ENCODE measurements at places on chromosomes 2 and 18.
A peak's percentile ranks its signal among the peaks of the same experiment; 100 is the strongest.

DNA sequence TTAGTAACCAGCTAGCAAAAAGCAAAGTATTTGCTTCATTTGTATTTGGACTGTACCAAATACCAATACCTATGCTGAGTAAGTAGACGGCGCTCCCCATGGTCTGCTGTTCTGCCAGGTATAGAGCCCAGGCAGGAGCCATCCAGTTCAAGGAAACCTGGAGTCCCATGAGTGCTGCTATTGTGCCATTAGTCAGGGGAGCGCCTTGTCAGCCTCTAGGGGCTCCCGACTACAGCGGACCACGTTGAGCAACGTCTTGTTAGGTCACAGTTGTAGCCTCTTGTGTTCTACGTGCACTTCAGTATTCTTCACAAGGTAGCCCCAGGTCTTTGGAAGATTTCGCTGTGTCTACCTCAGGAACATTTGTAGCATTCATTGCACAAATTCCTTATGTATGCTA is 21.6 kb upstream of the SLC9A2 start:
- no peak for DNase-seq

- no peak for DNase-seq
These were observed 1.2 kb downstream of the REV1 start for GRCh38 chr2:99488539-99489062.

DNA sequence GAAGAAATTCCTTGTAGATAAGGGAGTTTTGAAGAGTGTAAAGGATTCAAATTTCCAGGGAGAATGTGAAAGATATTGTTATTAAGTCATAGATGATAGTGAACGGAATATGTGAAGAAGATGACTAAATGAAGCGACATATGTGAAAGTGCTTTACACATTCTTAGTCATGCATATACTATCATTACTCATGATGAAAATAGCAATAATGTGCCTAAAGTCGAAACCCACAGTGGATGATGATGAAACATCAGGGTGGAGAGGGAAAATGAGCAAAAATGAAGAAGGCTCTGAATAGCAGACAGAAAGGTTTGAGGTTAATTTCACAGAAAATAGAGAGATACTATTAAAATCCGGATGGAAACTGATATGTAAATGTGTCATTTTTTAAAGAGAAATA is 1237.1 kb downstream of the LRP1B start:
- DNase-seq = no peak

- DNase-seq = no peak
These were observed 133.1 kb downstream of the COPS8 start for GRCh38 chr2:237218756-237219155.

DNA sequence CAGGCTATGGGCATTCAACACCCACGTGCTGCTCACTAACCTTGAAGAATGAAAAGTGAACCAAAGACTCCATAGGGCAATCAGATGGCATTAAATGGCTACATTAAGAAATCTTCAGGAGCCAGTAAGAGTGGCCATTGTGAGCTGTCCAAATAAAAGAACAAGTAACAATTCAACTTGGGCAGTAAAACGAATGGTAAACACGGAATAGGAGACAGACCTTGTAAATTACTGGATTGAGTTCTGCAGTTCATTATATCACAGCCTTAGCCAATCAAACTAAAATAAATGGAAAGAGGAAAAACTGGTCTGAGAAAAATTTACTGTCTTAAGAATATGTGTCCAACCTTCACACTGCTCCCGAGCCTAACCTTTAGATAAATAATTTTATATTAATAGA is 306.5 kb upstream of the ZNF521 start:
- no peak for DNase-seq

DNA sequence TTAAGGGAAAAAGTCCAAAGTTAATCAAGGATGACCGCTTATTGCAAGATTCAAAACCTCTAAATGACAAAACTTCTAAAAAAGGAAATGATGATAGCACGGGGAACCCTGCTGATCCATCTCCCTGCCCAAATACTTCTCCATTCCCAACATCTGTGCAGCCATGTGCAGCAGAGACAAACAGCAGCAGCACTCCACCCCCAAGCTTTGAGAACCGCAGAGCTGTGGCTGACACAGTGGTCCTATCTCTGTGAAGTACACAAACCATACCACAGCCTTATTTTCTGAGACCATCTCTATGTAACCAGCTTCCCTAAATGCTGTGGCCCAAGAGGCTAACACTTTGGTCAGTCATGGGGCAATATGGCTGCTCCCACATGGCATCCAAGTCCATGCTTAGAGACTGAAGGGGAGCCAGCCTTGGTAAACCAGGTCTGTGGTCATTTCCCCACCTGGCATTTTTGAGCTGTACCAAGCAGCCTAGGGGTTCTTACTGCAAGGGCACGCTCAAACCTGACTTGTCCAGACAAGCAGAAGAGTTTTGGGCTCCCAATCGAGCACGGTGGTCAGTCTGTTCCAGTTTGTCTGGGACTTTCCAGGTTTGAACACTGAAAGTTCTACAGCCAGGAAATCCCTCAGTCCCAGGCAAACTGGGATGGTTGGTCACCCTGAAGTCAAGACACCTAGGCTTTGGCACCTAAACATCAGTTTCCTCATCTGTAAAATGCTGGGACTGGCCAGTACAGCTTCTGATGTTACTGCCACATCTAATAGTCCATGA is 17.1 kb upstream of the NFE2L2 start:
- DNase-seq = no peak

DNA sequence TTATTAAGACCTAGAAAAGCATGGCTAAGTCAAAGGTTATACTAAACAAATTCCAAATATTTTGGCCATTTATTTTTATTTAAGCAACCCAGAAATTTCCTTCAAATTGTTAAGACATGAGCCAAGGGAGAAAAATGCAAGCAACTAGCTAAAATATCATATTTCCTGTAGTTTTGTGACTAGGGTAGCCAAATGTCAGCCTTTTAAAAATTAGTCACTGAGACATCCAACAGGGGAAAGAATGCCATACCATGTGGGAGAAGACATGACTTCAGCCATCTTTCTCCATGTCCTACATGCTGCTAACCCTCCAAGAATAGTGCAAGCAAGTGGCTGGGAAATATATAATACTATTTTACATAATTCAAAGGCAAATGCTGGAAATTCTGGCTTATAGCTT is 197.9 kb downstream of the DSEL start:
- no peak for DNase-seq

GRCh38 chr2:197360744-197361156 is 50.2 kb upstream of the ANKRD44 start:
- no peak for DNase-seq

DNA sequence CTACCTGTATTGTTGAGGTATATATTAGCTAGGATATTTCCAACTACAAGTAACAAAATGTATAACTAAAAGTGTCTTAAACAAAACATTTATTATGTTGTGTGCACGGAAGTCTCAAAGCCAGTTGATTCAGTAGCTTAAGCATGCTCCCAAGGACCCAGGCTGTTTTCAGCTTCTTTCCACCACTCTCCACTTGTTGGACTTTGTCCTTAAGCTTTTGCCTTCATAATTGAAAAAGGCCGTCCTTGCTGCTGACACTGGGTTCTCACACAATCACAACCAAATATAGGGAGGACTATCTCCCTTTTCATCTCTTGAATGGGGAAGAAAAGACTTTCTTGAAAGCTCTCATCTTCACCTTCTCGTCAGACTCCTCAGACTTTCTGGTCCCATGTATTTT is 12.2 kb upstream of the NEMP2 start:
- no peak for DNase-seq

GRCh38 chr2:113922784-113923183 is 32.9 kb downstream of the ACTR3 start:
- DNase-seq = no peak

DNA sequence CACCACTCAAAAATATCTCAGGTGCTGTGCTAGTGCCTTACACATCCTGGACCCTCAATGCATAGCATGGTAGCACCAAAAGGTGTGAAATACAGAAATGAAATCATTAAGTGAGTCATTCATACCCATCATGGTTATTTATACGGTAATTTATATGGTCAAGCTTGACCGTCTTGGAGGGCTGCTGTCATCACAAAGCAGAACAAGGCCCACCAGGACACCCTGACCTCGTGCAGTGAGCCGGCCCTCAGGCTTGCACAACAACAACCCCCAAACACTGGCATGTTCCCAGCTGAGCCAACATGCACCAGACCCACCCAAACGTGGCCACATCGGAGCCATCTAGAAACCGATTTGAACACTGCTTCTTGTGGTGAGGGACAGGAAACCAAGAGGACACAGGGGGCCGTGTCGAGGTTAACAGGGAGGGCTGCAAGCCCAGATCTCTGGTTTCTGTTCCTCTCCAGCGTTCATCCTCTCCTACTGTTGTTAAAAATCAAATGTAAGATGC is 378.5 kb upstream of the ID2 start:
- DNase-seq = peak; percentile 60

DNA sequence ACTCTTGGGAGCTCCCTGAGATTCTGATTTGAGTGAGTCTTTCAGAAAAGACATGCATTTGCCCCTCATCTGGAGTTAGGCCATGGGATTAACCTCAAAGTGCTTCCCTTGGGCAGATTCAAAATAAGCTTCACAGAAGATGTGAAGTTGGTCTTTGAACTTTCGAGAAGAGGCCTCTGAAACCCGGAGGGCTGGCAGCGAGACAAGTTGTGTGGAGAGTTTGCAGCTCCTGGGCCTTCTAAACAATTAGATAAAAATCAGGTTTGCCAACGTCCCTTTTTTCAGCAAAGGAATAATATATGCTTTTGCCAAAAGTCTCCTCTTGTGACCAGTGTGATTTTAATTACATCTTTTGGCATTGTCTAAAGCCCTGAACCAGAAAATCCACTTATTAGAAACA is 489.7 kb downstream of the SOX11 start:
- DNase-seq = no peak

GRCh38 chr2:147231607-147232006 is 613.2 kb upstream of the ACVR2A start:
- DNase-seq = no peak

- DNase-seq = no peak
These were observed 646 bp downstream of the ALS2 start for GRCh38 chr2:201779901-201780673.

GRCh38 chr2:162050513-162050961 is 23.5 kb downstream of the DPP4 start:
- DNase-seq = no peak

- no peak for DNase-seq
These were observed 522.0 kb downstream of the PLCL1 start for GRCh38 chr2:198326431-198326830.

Measured in activated T-helper 9 cell treated with anti-CD3 and anti-CD28 coated beads, Interleukin-2, amount 50 U/mL, for 16 hours (primary cell).